ENCODE measurements at places on chromosomes 7 and 10.

DNA sequence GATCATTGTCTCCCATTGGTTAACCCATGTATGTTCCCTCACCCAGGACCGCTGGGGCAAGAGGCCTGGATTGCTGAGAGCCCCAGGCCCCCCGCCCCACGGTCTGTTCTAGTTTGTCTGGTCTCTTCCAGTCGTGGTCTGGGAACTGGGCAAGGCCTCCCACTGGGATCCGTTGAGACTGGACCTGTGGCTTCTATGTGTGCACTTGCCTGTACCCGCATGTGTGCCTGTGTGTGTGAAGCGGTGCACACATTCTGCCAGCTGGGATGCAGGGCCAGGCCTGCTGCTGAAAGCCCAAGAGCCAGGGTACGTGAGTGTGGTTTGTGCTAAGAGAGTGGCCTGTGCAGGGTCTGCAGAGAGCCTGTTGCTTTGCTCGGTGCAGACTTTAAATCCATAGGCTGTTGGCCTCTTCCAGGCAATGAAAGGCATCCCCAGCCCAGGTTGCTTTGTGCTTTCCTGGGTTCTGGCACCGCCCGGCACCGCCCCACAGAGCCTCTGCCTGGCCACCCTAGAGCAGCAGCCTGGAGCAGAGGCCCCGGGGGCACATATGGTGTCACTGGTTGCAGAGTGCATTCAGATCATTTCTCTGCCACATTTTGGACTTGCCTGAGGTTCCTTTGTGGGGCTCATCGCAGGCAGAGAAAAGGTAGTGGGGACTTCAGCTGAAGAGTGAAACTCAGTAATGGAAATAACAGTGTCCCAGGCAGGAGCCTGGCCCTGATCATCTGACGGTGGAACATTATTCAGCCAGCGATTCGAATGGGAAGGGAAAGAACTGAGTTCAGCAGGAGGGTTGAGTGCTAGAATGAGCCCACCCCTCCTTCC, 215.5 kb downstream of the GLRX3 start:
- DNase-seq: no peak

DNA sequence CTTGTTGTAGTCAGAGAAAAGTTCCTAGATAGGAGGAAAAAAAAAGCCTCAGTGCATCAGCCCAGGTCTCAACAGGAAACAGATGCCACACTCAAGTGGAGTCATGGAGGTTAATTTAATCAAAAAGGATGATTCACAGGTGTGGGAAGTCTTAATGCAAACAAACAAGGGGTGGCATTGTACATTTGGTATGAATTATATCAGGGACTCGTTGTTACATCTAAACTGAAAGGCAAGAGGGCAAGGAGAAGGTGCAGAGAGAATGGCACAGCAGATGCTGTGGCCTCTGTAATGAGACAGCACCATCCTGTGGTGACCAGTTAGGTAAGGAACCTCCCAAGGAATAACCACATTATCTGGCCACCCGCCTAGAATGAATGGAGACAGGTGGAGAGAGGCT, 133.7 kb downstream of the PTPRZ1 start:
- no peak for DNase-seq

- DNase-seq: no peak
These were observed 55.4 kb downstream of the CALD1 start for GRCh38 chr7:134834689-134835462.

- no peak for DNase-seq
These were observed 13.4 kb upstream of the ERCC6 start for GRCh38 chr10:49552277-49552676.

DNA sequence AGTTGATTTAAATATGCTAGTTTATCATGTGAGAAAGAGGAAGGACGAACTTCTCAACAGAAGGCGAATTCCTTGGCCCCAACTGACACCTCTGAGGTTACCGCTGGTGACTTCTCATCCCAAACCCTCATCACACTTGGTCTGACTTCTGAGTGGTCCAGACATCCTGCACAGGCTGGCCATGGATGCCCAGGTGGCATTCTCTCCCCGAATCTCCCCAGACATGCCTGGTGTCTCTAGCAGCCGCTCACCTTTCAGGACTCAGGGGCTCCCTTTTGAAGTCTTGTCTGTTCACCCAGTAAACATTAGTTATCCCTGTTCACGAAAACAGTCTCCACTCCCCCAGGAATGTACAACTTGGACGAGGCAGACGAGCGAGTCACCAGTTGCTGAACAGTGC, 157.7 kb downstream of the ADARB2 start:
- no peak for DNase-seq

DNA sequence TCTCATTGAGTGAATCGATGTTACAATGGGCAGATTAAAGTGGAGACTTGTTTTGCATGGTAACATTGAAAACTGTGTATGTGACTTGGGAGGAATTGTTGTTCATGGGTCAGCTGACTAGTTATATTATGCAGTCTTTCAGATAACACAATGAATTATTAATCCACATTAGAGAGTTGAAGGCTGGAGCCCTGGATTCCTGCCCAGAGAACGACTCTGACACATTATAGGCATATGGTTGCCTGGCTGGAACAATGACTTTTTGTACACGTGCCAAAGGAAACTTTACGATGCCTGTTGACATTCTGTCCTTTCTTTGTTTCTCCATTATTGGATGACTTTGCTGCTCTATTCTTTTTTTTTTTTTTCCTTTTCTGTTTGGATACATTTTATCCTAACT, 52.3 kb upstream of the TMEM229A start:
- DNase-seq: no peak

DNA sequence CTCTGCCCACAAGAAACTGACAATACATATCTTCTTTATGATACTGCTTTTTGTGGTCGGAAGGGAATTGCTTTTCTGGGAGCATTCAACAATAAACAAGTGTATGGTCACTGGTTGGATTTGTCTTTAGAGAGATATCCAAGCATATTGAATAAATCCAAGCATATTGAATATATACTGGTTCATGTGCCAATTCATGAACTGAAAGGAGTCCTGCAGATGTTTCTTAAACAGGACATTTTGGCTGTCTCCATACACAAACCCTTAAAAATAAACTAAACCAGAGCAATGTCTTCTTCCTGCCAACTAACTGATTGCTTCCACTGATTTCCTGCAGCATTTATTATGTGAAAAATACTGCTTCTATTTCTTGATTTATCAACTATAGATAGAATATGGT, 173.9 kb downstream of the FOXP2 start:
- DNase-seq: no peak

GRCh38 chr10:1180836-1181235, 124.7 kb downstream of the WDR37 start:
- no peak for DNase-seq

GRCh38 chr10:23106331-23107072, 11.1 kb downstream of the MSRB2 start:
- DNase-seq: no peak

DNA sequence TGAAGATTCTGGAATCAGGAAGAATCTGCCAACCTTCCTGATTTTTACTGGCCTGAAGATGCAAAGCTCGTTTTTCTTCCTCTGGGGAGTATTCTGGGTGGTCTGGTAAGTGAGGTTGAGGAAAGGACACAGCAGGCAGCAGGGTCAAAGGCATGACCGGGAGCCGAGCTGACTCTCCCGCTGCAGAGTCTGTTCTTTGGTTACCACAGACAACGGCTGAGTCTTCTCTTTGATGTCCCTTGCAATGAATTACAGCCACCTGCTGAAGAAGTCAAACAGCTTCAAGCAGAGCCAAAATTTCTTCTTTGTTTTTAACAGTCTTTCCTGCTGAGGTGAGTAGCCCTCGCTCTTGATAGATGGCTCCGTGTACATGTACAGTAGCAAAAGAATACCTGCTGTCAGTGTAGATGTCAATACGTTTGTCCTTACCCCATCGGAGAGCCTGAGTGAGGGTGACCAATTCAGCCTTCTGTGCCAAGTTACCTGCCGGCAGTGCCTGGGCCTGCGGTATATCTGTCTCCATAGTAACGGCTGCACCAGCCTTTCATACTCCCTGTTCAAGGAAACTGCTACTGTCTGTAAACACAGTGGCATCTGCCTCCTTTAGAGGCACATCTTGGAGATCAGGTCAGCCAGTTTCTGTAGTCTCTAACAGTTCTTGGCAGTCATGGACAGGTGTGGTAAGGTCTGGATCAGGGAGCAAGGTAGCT, 76.4 kb downstream of the PRR15 start:
- DNase-seq: peak; percentile 31

DNA sequence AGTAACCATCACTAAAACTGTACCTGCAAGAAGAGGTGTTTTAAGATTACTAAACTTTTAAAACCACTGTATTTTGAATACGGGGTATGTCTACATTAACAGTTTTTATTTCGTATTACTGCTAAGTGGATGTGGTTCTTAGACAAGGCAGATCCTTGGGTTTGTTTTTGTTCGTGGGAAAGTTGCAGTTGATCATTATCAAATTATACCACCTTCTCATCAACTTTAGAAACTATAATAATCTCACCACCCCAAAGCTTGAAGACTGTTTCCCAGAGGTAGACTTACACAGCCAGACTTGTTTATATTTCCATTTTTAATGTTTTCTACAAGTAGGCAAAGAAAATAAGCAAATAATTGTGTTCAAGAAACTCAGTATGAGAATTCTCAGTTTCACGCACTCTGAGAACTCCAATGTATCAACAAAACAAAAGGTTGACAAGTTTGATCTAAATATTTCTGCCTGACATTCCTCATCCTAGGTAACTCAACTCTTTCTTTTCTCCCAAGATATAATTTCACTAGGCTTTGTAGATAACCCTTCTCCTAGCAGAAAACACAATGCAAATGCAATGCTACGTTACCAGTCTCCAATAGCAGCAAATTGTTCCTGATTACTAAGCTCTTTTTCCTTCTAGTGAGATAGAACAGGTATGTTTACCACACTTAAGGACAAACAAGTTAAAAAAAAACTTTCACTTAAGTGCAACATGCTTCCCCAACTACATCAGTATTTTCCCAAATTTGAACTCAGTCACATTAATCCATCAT, 36.0 kb downstream of the IGF2BP3 start:
- no peak for DNase-seq

DNA sequence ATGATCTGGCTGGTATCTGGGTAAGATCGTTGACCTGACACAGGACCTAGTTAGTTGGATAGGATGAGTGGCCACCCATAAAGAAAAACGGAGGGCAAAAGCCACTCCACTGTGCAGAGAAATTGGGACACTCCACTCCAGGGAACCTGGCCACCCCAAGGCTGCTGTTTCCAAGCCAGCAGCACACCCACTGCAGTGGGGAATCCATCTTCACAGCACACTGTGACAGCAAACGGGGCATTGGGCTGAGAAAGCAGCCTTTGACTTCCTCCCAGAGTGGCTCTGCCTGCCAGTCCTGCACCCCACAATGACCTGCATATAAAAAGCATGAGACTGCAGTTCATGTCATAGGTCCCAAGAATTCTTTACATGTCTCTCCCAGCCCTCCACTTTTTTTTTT, 52.9 kb downstream of the MTPN start:
- no peak for DNase-seq

DNA sequence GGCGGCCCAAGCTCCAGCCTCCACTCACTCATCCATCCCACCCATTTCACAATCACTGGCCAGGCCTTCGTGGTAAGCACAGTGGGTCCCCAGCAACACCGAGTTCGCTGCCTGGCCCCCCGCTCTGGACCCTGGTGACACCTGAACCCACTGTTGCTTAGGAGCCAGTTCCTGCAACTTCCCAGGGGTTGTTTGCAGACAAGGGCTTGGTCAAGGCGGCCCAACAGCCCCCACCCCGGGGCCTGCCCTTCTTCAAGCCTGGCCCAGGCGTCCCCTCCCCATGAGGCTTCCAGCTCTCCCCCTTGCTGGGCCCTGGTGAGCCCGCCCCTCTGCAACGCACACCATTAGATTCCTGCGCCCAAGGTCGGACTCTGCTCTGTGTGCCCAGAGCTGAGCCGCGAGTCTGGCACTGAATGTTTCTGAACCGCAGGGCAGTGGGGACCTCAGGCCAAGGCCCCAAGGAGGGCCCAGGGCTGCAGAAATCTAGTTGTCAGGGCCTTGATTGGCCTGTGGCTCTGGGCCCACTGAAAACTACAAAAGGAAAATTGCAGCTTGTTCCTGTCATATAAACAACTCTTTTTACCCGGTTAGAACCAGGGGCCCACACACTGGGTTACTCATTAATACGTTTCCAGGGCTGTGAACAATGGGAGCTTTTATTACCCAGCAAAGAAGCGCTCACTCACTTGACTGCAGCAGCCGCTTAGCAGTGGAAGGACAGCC, 2.1 kb upstream of the COX19 start:
- no peak for DNase-seq

DNA sequence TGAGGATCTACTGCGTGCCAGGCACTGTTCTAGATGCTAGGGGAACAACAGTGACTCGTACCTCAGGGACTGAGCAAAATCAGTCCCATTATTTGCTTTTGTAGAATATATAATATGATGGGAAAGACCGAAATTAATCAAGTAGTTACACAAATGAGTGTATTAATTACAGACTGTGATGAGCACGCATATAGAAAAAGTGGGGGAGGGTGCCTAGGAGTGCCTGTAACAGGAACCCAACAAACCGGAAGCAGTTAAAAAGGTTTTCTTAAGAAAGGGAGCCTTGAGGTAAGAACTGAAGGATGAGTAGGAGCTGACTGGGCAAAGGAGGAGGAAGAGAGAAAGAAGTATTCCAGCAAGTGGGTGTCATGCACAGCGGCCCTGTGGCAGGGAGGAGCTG, 28.2 kb upstream of the IL6 start:
- no peak for DNase-seq
